ENCODE measurements at places on chromosomes 6 and 20. TPM values are rescaled to one million over a fixed set of nuclear protein-coding genes. Genes with fewer than 3 reads are reported as not detected.

GRCh38 chr6:30394139-30394538, 49.2 kb downstream of the RPP21 start:
- DNase-seq, result no peak

DNA sequence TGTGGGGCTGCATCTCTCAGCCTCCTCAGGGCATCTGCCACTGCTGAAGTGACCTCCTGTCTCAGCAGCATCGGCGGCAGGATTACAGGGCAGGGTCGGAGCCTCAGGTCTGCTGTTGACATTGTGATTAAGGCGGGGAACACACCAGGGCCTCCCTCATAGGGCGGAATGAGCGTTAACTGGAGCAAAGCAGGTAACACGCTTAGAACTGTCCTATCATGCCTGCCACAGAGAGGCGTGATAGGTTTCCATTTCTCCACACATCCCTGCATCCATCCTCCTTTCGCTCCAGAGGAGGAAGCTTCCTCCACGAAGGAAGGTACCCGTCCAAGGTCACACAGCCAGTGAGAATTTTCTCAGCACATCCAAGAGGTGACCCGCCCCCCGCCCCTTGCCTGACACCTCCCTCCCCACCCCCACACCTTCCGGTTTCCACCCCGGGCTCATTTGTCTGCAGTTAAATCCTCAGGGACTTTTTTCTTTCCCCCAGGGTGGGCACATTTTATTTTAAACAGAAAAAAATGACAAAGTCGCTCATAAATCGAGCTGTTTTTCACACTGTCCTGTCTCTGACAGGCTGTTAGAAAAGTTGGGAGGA, 200.8 kb downstream of the TFAP2C start:
- DNase-seq, result no peak

DNA sequence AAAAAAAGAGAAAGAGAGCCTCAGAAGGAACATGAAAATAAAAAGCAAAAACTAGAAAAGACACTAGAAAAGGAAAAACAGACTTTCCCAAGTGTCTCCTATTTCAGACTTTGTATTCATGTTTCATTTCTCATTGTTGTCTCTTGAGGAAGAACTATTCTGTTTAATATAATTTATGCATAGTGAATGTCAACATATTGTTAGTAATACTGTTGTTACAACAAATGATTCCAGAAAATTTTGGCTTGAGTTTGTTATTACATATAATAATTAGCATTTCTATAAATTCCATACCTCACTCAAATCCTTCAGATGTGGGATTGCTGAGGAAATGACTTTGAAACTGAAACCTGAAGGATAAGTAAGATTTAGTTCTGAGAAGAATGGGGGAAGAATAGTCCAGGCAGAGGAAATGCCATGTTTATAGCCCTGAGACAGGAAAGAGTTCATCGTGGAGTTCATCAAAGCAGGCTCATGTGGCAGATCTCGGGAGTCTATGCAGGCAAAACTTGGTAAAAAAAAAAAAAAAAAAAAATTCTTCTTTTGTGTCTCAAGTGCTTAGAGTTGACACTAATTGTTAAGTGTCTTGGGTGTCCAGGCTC, 53.1 kb upstream of the EIF2S2 start:
- DNase-seq, result peak; percentile 69

DNA sequence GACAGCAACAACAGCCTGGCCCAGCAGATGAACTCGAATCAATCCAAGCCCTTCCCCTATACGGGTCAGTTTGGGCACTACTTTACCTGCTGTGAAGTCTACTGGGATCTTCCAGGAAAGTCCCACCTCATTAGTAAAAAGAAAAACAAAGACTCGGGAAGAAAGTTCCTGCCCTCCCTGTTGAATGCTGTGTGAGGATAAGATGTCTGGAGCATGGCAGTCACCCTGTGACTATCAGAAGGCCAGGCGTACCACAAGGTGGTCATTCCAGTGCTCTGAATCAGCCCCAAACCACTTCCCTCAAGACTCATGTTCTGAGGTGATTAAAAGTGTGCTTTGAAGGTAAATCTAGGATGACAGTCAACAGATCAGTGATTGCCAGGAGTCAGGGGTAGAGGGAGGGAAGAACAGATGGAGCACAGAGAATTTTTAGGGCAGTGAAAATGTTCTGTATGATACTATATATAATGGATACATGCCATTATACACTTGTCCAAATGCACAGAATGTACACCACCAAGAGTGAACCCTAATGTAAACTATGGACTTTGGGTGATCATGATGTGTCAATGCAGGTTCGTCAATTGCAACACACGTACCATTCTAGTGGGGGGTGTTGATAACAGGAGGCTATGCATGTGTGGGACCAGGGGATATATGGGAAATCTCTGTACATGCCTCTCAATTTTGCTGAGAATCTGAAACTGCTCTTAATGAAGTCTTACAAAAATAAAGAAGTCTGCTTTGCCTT, 14.7 kb downstream of the FKBP1A start:
- no peak for DNase-seq

SLPI gene
- not detected for total RNA-seq

FAXC gene
- total RNA-seq, result 0.32 TPM

DNA sequence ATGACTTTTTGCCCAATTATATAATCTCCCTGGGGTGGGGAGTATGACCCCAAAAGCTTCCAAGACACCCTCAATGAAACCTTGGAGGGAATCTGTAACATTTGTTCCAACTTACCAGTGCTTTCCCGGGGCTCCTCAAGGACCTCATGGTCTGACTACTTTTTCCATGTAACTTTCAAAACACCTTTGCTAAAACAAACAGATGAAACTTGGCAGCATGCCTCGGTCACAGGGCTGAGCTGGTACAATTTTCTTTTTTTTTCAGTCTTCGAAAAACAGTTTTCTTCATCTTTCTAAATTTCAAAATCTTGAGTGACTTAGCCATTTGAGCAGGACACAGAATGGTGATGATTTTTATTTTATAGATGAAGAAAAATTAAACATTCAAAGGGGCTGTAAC, 241.2 kb downstream of the BMP7 start:
- DNase-seq, result no peak

- DNase-seq, result no peak
Measured at GRCh38 chr20:3801299-3801698, 5.2 kb downstream of the CDC25B start.

DNA sequence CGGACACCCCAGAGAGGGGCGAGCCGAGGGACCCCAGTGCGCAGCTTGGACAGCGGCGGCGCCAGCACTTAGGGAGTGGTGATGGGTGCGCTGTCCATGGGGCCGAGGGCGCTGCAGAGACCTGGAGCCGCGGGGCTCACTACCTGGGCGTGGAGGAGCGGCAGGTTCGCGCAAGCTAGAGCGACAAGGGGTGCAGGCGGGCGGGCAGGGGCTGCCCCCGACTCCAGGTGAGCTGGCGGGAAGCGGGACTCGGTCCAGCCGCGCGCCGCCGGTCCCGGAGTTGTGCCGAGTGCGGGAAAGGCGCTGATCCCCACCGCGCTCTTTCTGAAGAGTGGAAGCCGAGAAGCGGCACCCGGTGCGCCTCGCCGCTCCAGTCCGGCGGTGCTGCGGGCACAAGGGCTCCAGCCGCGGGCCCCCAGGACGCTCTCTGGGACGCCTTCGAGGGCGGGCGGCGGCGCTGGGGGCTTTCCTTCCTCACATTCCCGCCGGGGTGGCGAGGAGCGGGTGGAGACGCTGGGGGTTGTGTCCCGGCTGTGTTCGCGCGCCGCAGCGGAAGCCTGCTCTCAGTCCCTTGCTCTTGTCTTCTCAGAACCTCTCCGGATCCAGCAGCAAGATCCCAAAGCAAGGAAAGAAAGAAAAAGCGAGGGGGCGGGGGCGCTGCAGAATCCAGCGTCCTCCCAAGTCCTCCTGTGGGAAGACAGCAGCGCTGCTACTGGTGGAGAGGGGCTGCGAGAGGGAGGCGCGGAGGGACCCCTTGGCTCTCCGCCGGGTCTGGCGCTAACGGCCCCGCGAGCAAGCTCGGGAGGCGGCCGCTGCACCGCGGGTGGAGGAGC, at the start of gene B3GAT2:
Gene B3GAT2 (minus strand): TSS at position 610 of the 833 bp plus-strand sequence. CDS start 631 bp downstream, outside the sequence.
- DNase-seq, result peak; percentile 17

- no peak for DNase-seq
Measured at GRCh38 chr6:73476723-73477122, 15.2 kb downstream of the MTO1 start.

DNA sequence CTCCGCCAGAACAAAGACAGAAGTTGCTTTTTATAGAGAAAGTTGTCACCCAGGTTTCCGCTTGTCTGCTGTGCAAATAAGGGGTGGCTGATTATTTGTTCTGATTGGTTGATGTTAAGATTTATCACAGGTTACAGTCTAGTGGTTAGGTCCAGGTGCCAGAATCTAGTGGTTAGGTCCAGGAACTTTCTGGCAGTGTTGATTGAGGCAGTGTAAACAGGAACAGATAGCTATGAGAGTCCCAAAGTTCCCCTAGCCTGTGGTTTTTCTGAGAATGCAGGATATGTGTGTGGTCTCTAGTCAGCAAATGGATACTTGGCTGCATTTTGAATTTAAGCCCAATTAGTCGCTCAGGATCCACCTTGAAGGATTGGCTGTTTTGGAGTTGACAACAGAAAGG, 148.0 kb downstream of the TMEM200A start:
- peak; percentile 78 for DNase-seq

DNA sequence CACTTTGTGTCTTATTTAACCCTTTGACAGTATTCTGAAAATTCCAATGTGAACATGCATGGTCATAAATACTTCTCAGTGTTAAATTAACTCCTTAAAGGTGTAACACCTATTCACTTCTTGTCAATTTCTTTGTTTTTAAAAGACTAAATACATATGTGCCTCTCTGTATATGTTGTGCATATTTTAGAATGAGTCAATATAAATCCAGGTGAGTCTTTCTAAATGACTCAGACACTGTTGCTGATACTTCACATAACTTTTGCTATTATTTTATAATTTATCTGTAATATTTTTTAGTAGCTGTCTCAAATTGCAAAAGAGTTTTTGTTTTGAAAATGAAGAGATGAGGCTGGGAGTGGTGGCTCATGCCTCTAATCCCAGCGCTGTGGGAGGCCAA, 36.0 kb downstream of the TIAM2 start:
- DNase-seq, result no peak

TAGAP gene
- total RNA-seq, result not detected

DNA sequence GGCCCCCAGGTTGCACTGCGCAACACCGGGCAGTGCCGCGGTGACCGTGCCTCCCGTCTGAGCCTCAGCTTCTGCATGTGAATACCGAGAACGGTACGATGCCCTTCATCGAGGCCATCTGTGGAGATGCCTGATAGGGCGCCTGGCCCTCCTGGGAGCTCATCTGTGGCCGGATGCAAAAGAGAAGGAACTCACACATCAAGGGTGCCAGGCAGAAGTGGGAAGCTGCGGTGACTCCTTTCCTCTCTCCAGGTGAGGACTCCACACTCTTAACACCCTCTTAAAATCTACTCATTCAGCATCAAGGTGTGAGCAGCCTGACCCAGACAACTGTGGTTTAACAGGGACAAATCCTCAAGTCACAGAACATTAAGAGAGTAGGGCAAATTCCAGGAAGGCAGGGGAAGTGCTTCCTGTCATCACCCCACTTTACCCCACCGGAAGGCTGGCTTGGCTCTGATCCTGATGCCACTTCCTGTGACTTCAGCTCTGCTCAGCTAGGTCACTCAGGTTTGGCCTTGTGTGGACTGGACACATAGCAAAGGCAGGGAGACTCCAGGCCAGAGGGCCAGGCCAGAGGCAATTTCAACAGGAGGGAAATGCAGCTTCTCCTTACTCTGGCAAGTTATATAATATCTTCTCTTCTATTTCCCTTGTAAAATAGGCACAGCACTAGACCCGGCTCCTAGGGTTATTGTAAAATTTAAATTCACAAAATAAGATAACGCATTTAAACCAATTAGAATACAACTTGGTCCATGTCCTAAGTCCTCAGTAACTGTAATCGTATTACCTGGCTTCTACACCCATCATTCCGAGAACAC, 69.4 kb downstream of the CPNE5 start:
- peak; percentile 39 for DNase-seq
